Stimulated activated CD4-positive, alpha-beta T cell treated with anti-CD3 and anti-CD28 coated beads, Interleukin-15, amount 100 ng/mL, for 24 hours (primary cell): ENCODE measurements at places on chromosomes 1 and 21.

DNA sequence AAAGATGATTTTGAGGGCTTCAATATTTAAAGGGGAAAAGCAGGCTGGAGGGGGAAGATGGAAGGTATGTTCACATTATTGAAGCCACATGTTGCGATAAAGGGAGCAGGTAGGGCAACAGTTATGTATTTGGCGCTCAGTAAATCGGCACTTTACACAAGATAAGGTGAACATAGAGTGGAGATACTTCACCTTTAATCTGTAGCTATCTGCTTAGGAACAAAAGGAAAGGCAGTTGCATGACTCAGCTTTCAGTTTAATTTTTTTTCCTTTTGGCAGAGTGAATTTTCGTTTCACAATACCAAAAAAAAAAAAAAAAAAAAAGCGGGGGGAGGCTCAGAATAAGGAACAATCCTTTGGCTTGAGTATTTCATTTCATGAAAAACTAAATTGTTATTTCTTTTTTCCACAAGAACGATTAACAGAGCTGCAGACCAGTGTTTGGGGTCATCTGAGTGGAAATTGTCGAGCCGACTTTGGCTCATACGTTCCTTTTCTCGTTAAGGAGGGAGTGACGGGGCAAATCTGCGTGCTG, 1.1 kb upstream of the COQ8A start:
- no peak for DNase-seq

DNA sequence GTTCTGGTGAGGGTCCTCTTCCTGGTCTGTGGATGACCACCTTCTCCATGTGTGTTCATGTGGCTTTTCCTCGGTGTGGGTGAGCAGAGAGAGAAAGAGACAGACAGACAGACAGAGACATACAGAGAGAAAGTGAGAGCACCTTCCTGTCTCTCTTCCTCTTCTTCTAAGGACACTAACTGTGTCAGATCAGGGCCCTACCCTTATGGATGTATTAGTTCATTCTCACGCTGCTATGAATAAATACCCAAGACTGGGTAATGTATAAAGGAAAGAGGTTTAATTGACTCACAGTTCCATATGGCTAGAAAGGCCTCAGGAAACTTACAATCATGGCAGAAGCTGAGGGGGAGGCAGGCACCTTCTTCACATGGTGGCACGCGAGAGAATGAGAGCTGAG, 131.5 kb upstream of the ZNF648 start:
- DNase-seq: no peak

- no peak for DNase-seq
These were observed 23.3 kb downstream of the OPRD1 start for GRCh38 chr1:28835237-28835650.

DNA sequence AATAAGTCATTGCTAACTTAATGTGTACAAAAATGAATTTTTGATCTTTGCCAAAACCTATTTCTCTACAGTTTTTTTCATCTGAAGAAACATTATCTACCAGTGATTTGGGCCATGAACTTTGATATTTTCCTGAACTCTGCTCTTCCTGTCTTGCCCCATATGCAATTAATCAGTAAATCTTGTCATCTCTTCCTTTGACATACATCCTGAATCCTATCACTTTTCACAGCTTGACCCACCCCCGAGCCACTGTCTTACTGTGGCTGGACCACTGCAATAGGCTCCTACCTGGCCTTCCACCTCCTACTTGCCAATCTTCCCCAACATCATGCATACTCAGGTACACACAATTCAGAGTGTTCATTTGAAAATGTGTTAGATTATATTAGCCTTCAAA, 46.4 kb downstream of the RGS13 start:
- DNase-seq: no peak

- no peak for DNase-seq
These were observed 648.1 kb downstream of the USP25 start for GRCh38 chr21:16377857-16378256.

- no peak for DNase-seq
These were observed 43.9 kb downstream of the ARHGEF16 start for GRCh38 chr1:3498246-3498930.

DNA sequence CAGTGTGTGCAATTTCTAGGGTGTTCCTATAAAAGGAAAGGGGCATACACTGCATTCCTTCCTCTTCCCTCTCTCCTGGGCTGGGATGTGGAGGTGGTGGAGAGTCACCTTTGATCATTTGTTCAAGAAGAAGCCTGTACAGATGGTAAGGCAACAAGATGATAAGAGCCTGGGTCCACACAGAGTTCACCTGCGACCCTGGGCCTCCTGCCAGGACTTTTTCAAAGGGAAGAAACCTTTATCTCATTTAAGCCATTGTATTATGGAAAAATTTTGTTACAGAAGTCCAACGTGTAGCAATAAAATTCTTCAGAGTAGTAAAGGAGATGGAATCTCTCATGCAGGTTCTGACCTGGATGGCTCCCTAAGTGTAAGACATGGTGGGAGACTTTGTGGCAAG, 189.1 kb downstream of the MIS18A start:
- no peak for DNase-seq

DNA sequence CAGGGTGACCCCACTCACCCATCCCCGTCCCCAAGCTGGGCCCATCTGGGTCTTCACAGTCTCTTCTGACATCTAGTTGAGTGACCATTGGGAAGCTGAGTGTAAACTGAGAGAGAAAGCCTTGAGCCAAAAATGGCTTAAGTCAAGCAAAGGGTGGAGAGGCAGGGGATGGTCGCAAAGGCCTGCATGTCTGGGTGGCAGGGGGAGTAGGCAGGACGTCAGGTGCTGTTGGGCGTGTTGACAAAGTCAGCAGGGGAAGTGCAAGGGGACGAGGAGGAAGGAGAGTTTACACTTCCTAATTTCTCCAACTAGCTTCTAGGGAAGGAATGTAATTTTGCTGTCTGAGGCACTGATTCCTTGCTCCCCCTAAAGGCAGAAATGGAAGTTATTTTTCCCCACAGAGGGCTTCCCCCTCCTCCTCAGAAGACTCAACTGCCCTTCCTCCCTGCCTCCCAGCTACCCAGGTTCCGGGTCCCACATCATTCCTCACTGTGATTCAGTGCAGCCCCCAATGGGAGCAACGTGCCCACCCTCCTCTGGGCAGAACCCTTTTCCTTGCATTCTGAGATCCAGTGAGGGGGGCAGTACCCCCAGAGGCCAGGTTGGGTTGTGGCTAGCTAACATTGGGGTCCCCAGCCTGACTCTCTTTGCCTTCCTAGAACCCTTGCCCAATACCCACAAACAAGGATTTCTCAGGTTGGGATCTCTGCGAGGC, 1.2 kb upstream of the ADORA1 start:
- no peak for DNase-seq

DNA sequence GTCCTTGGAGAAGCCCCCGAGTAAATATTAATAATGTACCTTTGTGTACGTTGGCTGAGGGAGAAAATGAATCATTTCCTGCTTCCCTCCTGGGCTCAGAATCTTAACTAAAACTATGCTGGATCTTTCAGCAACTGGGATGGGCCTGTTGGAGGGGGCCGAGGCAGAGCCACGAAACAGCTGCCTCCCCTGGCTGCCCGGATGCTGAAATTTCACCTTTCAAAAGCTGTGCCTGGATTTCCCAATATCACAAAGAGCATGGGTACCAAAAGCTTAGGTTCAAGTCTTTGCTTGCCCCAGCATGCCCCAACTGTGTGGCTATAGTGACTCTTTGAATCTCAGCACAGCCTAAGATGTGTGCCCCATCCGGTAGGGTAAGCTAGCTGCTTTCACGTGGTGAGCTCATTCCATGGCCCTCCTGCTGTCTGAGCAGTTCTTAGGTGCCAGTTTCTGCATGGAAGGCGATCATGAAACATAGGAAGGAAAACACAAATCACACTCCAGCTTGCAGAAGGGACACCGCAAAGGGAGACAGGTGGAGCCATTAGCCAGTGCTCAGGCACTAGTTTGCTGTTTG, 473.5 kb downstream of the PTPRU start:
- DNase-seq: no peak

DNA sequence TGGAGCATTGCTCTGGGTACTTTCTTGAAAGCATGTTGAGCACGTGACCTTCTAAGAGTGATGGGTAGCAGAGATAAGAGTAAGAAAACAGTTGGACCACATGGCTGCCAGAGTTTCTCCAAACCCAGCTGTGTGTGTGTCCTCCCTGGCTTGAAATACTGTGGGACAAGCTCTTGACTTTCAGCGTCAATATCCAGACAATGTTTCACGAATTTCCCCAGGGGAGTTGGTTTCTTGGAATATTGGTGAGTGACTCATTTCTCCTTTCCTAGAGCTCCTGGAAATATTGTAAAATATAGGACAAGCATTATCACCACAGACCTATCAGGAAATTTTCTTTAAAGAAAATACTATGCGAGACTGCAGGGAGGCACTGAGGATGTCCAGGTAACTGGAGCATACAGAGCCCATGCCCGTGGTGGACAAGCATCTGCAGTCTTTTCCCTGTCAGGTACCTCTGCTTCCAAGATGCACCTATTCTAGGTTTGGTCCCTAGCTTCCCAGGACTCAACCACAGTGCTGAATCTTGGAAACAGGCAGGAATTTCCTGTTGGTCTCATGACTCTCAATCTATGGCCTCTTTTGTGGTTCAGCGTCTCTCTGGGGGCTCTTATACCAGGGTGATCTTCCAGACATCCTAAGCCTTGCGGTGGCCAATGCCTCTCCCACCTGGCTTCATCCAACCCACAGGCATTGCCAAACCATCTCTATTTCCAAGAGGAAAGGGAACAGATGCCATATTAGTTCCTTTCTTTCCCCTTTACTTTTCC, 67.4 kb downstream of the KCNJ6 start:
- no peak for DNase-seq

- no peak for DNase-seq
These were observed 16.7 kb upstream of the TRIM63 start for GRCh38 chr1:26084091-26084561.

GRCh38 chr1:14842361-14842760, 243.9 kb downstream of the KAZN start:
- no peak for DNase-seq

DNA sequence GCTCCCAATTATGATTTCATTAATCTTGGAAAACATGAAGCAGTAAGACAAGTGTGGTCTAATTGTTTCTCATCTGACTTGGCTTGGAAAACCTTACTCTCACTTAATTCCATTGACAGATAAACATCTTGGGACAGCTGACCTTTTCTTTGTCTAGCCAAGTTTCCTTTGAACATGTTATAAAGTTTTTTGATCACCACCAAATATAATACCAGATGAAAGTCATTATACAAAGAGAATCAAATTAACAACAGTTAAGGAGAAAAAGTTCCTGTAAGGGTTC, 50.2 kb downstream of the ALG14 start:
- no peak for DNase-seq

GRCh38 chr1:240936911-240937668, 325.1 kb upstream of the GREM2 start:
- DNase-seq: no peak

DNA sequence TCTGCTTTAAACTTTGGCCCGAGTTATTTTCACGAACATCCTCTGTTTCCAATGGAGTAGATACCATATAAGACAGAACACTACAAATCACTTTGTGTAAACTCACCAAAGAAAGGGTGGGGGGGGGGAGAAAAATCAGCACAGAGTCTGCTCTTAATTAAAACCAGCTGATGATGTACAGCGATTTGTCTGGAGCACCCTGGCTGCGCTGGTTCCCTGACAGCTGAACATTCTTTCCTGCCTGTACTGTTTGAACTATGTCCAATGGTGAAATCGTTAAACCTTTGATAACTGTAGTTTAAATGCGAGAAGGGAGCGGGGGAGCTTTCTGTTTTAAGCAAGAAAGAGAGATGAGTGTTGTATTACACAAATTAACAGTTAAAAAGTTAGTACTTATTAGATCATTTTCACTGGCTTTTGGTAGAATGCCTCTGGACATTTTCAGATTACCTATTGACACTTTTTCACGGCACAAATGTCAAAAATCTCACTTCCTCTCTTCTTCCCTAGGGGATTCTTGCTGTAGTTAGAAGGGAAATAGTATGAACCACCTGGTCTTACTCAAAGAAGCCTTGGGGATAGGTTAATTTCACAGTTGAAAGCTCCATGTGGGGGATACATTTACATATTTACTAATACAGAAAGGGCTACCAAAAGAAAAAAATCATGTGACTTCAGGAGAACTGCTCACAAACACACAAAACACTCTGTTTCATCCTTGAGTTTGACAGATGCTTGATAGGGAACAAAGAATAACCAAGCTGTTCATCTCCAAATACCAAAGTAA, 140.2 kb upstream of the RUNX1 start:
- DNase-seq: no peak

DNA sequence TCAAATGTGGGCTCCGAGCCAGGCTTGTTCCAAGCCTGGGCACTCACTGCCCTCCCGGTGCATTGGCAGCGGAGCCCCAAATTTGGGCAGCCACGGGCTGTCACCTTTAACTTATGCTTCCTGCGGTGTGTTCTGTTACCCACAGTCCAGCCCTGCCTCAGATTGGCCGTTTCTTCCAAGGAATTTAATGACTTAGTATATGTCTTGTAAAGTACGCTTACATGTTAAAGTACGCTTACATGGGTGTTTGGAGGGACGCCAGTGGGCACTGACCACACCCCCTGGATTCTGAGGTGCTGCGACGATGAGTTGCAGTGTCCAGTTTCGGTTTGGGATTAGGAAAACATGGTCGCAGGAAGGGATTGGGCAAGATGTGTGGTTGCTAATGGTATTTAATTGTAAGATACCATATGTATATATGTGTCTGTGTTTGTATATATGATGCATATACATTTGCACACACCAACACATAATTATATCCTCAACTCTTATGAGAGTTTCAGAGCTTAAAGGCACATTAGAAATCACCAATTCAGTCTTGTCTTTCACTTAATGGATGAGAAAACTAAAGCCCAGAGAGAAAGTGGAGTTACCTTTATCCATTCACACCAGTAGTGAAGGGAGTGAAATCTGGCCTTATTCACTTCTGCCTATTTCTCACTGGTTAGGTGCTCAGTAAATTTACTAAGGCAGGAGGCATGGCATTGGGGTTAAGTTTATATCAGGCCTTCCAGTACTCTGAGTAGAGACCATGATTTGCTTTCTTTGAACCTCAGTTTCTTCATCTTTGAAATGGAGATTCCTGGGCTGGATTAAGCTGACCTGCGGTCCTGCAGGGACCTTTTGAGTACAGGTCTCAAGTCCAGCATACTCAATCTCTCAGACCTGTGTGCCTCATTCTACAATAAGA, 1.0 kb downstream of the SMYD2 start:
- DNase-seq: no peak

GRCh38 chr1:76153841-76154205, 79.3 kb downstream of the ST6GALNAC3 start:
- DNase-seq: no peak

GRCh38 chr1:36080801-36081200, 3.1 kb upstream of the TEKT2 start:
- DNase-seq: no peak

GRCh38 chr1:77866296-77866695, 22.1 kb upstream of the NEXN start:
- no peak for DNase-seq
